ENCODE measurements at places on chromosomes 7 and 10. TPM values are rescaled to one million over a fixed set of nuclear protein-coding genes. Genes with fewer than 3 reads are reported as not detected.

The ITIH5 gene
- 0.34 TPM for total RNA-seq

The CYP26A1 gene
- 0.40 TPM for total RNA-seq

DNA sequence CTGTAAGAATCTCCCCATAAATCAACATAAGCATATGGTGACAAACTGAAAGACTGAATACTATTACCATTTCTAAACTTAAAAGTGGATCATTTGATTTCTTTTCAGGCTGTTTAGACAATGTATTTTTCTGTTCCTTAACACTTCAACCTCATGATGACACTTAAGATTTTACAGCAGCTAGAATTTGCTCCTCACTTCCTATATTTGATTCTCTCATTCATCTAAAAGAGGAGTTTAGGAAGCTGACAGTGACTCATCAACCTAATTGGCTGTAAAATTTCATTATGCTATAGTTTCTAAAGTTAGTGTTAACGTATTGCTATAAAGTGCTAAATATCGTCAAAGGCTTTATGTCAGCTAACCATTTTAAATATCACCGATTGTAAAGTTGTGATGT is 478.7 kb downstream of the GRM8 start:
- no peak for ATAC-seq

The SHOC2 gene
- 38.3 TPM for total RNA-seq

The GDF2 gene
- total RNA-seq = not detected

- ATAC-seq = no peak
Observed at GRCh38 chr7:36904101-36904500, 179.8 kb upstream of the AOAH start.

The ELFN1 gene
- total RNA-seq = 0.06 TPM

GRCh38 chr7:129828078-129828762 is 124.5 kb downstream of the UBE2H start:
- ATAC-seq = no peak

- ATAC-seq = no peak
Observed at GRCh38 chr7:48363174-48363573, 191.9 kb downstream of the ABCA13 start.

DNA sequence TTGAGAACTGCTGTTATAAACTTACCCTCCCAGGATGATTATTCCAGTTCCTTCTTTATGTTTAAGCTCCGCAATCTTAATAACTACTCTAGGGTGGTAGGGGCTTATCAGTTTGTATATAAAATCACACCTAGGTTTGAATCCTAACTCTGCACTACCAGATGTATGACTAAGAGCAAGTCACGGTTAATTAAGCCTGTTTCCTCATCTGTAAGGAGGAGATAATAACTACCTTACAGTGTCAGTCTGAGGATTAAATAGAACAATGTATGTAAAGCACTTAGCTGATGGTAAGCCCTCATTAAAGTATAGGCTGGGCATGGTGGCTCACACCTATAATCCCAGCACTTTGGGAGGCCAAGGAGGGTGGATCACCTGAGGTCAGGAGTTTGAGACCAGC is 9.2 kb downstream of the DNA2 start:
- ATAC-seq = no peak
